ENCODE measurements at places on chromosomes 4 and X. TPM values are rescaled to one million over a fixed set of nuclear protein-coding genes. Genes with fewer than 3 reads are reported as not detected.
A peak's percentile ranks its signal among the peaks of the same experiment; 100 is the strongest.

Gene PASD1
- total RNA-seq: not detected

GRCh38 chr4:168693750-168694490, 197.1 kb downstream of the PALLD start:
- DNase-seq: no peak

DNA sequence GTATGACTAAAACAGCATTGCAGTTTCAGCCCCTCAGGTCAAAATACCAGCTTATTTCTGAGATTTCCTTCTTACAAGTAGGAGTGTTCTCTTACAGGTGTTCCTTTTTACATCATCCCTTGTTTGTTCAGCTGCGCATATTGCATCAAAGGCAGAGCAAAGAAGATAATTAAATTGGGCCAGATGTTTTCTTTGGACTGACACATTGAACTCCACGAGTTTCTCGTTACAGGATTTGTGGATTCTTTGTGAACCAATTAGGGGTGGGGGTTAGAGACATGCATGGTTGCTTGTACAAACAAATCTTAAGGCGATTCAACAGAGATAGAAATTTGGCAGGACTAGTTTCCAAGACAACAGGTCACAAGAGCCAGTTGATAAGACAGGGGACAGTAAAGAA, 95.7 kb downstream of the SPANXN4 start:
- no peak for DNase-seq

DNA sequence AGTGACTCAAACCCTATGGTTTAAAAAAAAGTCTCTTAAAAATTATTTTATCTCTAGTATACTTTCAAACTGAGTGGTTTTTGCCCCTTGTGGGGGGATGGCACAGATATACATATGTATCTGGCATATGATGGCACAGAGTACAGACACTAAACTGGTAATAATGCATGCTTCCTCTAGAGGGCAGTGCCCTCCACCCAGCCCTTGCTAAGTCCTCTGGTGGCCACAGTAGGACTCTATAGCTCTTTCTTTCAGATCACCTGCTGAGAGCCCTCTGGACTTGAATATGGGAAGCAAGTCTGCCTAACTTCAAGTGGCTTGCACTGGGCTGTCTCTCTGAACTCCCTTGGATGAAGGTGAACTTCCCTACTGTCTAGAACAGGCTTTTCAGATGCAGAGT, 66.3 kb downstream of the TSPAN7 start:
- DNase-seq: peak; percentile 2
